Fibroblast of lung (primary cell): ENCODE measurements at places on chromosomes 2 and 18. TPM values are rescaled to one million over a fixed set of nuclear protein-coding genes. Genes with fewer than 3 reads are reported as not detected.

The TRAF3IP1 gene
- total RNA-seq, result 7.7 and 9.2 TPM in 2 replicates

The STK39 gene
- total RNA-seq, result 14.4 and 16.7 TPM in 2 replicates

The SNRPD1 gene
- total RNA-seq, result 9.2 and 10.2 TPM in 2 replicates

The ADD2 gene
- total RNA-seq, result 2.5 and 2.6 TPM in 2 replicates

The MDH1B gene
- 0.99 and 1.8 TPM in 2 replicates for total RNA-seq

The ZNF385B gene
- total RNA-seq, result under 0.01 TPM in 1 of 2 replicates, not detected in the other

The EIF2AK2 gene
- total RNA-seq, result 27.7 and 32.0 TPM in 2 replicates
